ENCODE measurements at places on chromosomes 2 and 18.

GRCh38 chr2:83224591-83225200 is 1234.4 kb downstream of the SUCLG1 start:
- DNase-seq, result no peak

GRCh38 chr2:234725528-234726264 is 226.1 kb upstream of the SH3BP4 start:
- peak; percentile 7 for DNase-seq

GRCh38 chr2:213766465-213766901 is 482.2 kb downstream of the SPAG16 start:
- DNase-seq, result no peak

GRCh38 chr2:149031396-149031795 is 7.1 kb upstream of the LYPD6B start:
- DNase-seq, result no peak

GRCh38 chr18:7273301-7273921 is 42.5 kb downstream of the LRRC30 start:
- peak; percentile 92 for DNase-seq

GRCh38 chr18:32422201-32422600 is 48.5 kb downstream of the GAREM1 start:
- DNase-seq, result no peak

GRCh38 chr2:73516033-73516432 is 126.2 kb downstream of the NAT8 start:
- DNase-seq, result no peak

- no peak for DNase-seq
These were observed 128.3 kb downstream of the CDH2 start for GRCh38 chr18:28048612-28049011.

DNA sequence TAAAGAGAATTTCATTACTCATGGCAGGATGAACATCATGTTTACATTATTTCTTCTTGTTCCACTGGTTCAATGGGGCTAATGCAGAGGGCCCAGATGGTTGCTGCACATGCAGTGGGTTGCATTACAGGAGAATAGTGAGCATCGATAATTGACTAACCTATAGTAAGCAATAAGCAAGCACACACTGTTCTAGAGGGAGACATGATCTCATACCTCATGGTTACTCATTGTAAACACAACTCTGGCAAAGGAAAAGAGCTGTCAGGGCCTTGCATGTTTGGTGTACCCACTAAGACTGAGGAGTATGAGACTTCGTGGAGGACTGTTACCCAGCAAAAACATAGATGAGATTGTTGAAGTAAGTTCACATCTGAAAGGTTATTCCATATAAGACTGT is 885.6 kb upstream of the VRK2 start:
- no peak for DNase-seq

GRCh38 chr2:130332271-130333073 is 10.2 kb upstream of the IMP4 start:
- DNase-seq, result peak; percentile 50

DNA sequence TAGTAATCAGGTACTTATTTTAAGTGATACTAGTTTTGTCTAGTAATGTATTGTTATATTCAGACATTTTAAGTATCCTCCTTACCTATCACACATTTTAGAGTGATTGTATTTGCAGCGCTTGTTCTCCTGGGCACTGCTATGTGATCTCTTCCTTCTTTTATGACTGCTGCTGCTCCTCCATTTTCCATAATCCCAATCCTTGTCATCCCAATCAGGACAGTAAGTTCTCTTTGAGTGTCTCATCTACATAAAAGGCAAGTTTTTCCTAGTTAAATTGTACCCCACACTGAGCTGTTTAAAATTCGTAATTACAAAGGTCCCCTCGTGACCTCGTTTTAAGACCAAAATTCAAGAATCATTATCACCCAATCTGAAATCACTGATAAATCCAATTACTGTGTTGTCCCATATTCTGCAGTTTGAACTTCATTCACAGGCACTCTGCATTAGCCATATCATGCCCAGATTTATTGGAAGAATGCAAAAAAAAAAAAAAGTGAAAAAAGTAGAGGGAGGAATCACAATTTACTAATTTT is 2.8 kb downstream of the CLK1 start:
- no peak for DNase-seq

DNA sequence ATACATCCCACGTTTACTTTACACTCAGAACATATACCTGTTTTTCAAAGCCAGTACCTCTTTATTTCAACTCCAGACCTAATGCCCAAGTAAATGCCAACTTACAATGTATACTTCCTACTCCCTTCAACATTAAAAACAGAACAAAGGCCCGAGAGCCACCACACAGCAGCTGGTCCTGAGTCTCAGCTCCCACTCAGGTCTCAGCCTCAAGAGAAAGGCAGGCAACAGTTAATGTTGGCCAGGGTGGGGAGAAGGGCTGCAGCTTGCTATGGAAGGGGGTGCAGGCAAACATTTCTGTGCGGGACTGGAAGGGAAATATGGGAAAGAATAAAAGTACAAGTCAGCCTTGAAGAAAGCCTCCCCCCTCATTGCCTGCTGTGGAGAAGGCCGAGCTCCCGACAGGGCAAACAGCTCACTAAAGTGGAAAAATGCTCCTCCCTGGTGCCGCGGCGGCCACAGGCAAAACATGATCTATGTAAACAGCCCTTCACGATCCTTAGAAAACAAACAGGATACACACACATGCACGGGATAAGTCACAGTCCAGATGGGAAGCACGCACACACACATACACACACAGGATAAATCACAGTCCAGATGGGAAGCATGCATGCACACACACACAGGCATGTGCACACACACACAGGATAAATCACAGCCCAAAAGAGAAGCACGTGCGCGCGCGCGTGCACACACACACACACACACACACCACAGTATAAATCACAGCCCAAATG is 67.4 kb downstream of the ADNP2 start:
- no peak for DNase-seq

- DNase-seq, result no peak
These were observed 44.0 kb downstream of the ARHGEF33 start for GRCh38 chr2:38933653-38934052.

DNA sequence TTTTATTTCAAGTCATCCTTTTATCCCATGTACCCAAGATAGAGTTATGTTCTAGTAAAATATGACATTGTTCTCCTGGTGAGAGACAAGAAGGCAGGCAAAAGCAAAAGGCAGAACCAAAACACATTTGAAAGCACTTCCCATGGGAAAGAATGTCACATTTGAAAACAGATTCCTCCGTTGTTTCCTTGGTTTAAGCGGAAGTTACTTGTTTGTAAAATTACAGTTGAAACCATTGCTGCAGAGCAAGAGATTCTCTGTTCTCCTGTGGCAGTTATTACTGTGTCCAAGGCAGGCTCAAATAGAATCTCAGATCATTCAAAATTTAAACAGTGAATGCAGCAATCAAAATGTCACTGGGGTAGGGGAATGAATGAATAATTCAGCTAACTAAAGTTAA is 149.6 kb downstream of the MTCL1 start:
- no peak for DNase-seq

DNA sequence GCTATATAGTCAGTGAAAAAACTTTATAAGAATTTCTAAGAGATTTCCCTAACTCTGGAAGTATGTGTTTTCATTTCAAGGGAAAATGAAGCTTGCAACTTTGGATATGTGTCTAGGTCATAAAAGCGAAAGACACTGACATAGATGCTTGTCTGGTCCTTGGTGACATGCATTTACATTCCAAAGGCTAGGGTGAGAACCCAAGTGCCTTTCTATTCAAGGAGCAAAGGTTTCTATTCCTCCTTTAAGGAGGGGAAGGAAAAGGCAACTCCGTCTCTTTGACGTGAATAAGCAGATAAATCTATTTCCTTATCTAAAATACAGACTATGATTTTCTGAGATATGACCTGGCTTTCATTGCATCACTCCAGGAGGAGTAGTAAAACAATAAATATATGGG is 261.1 kb downstream of the CDH7 start:
- DNase-seq, result no peak

- DNase-seq, result no peak
These were observed 108.5 kb upstream of the ID2 start for GRCh38 chr2:8573234-8573941.

- no peak for DNase-seq
These were observed 582 bp downstream of the RIOK3 start for GRCh38 chr18:23453680-23454058.

GRCh38 chr2:64799592-64800252 is 146.0 kb upstream of the SERTAD2 start:
- DNase-seq, result no peak

- no peak for DNase-seq
These were observed 90.7 kb downstream of the ZBTB7C start for GRCh38 chr18:48318436-48318835.

DNA sequence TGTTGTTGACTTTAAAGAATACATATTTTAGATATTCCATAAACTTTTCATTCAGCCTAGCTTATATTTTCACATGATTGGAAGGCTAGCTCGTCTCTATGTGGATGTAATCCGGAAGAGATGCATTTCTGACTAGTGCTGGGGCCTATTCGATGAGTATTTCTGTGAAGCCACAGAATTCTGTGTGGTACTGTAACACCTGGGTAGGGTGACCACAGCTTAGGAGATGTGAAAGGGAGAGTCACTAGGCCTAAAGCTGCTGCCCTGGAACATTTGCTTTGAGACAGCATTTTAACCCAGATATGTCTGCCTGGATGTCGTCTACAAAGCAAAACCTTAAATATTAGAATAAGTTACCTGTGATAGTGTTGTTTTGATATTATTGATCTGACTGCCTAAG is 83.5 kb downstream of the ZNF236 start:
- DNase-seq, result no peak

DNA sequence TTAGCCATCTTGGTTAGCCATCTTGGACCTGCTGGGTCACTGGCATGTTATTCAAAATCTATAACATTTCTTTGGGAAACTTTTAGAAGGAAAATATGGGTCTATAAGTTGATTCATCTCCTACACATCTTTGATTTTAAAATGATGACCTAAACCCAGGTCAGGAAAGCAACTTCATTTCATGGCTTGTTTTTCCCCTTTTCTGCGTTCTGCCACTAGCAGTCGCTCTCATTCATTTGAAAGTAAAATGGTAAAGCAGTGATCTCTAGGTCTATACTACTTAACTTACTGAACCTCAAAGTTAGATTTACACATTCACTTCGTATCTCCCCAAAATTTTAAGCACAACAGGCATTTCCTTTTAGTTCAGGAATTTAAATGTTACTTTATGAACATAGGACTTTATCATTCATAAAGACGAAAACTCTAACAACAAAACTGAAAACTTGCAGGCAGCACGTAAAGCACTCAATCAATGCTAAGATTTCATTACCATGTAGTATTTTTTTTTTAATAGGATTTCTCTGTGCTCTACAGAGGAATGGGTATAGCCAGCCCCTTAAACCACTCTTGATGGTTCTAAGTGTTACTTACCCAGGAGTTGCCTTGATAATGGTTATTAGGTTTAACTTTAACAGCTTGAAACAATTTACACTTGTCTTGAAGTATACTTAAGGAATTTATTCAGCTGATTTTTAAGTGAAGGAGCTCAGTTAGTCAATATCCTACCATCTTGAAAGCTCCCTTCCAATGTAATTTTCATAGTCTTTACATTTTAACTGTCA is 62.5 kb downstream of the GORASP2 start:
- DNase-seq, result no peak

DNA sequence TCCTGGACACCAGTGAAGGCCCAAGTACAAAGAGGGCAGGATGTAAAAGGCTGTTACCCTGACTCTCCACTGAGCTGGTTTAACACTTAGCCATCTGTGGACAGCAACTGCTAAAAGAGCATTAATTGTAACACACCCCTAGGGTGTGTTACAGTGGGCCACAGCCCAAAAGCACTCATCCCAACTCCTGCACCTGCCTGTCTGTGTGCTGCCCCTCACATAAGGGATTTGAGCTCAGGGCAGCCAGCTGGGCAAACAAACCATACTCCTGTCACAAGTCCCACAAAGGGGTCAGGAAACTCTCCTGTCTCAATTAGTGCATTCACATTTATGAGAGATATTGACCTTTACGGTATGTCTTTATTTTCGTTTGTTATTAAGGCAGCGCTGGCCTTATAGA is 833.1 kb upstream of the NXPH2 start:
- DNase-seq, result no peak

- no peak for DNase-seq
These were observed 729.7 kb upstream of the ID2 start for GRCh38 chr2:7952046-7952745.

DNA sequence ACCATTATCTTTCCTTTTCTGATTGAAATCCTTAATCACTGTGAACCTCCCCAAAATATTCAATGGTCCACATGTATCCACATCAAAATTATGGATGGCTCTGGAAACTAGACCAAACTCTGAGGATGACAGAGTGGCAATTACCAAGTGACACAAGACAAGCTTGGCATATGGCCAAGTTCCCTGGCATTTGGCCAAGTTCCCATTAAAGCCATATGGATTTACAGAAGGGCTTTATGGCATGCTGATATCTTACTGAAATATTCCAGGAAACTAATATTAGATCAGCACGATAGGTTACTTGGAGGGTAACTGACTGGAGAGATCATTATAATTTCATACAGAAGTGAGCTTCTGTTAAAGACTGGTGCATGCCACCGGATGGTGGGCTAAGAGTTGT is 21.9 kb upstream of the CERS6 start:
- no peak for DNase-seq

DNA sequence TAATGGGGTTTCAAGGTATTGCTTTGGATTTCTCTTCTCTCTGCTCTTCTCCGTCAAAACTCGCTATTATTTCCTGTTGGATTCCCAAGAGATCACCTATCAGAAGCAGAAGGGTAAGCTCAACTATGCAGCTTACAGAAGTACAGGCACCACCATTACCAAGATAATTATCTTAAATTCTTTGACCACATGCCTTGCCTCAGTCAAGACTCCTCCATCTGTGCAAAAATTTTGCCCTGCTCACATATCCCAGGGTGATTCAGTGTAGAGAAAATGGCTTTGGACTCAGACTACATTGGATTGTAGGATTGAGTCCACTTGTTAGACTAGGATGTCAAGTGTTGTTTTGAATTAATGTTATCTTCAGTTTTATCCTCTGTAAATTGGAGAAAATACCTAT is 698.7 kb downstream of the TDRD15 start:
- DNase-seq, result no peak

- no peak for DNase-seq
These were observed 7.9 kb downstream of the GAD1 start for GRCh38 chr2:170824526-170825015.

DNA sequence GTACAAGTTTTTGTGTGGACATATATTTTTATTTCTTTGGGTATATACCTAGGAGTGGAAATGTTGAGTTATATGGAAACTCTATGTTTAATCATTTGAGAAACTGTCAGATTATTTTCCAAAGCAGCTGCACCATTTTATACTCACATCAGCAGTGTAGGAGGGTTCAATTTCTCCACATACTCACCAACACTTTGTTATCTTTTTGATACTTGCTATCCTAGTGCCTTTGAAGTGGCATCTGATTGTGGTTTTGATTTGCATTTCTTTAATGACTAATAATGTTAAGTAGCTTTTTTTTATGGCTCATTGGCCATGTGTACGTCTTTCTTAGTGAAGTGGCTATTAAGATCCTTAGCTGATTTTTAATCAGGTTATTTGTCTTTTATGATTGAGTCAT is 64.7 kb upstream of the SLC8A1 start:
- no peak for DNase-seq

DNA sequence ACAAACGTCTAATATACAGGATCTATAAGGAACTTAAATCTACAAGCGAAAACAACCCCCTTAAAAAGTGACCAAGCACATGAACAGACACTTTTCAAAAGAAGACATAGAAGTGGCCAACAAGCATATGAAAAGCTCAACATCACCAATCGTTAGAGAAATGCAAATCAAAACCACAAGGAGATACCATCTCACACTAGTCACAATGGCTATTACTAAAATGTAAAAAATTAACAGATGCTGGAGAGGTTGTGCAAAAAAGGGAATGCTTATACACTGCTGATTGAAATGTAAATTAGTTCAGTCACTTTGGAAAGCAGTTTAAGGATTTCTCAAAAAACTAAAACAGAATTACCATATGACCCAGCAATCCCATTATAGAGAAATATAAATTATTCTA is 1148.5 kb upstream of the FAM98A start:
- no peak for DNase-seq

All from kidney capillary endothelial cell (primary cell).